ENCODE measurements at places on chromosomes 16 and 17. TPM values are rescaled to one million over a fixed set of nuclear protein-coding genes. Genes with fewer than 3 reads are reported as not detected.

The PYY gene
- not detected for total RNA-seq

The ZFPM1 gene
- 8.4 TPM for total RNA-seq

The MEOX1 gene
- 1.5 TPM for total RNA-seq

The DOC2A gene
- total RNA-seq, result 2.6 TPM

The AIPL1 gene
- total RNA-seq, result not detected

The WSCD1 gene
- 7.7 TPM for total RNA-seq

The DHRS7C gene
- total RNA-seq, result not detected

DNA sequence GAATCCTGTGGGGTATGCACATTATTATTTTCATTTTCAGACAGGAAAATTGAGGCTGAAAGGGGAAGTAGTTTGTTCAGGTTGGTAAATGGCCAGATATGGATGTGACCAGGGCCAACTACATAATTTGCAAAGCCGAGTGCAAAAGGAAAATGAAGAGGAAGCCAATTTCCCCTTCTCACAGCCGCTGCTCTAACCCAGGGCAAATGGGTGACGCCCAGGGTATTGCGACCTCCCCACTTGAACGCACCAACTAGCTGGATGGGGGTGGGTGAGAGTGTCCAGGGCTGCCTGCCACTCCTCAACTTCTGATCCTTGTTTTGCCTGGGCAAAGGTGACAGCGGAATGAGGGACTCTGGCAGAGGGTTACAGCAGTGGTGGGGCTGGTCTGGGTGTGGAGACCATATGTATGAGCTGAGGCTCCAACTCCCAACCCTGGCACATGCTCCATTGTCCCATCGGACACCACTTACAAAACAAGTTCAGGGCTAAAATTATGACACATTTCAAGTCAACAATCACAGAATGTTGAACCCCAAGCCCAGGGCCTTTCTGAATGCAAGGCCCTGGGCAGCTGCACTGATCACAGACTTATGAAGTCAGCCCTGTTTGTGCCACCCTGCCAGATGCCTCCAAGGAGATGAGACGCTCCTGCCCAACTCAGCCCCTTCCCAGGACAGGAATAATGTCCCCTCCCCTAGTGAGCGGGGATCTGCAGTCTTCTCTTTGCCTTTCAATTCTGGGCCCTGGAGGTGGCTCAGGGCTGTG, 1.7 kb downstream of the ANKRD40CL start:
- no peak for DNase-seq

DNA sequence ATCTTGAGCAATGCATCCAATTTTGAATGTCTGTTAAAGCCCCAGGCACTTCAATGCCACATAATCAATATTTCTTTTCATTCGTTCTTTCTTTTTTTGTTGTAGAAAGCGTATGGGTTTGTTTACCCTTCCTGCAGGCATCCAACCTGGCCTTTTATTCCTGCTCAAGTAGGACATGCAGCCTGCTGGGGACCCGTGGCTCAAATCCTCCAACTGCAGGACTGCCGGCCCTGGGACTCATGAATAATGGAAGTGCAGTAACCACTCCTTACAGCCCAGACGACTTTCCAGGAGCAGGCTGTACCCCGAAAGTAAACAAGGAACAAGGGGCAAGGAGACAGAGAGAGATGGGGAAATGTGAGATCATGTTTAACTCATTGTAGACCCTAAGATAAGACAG, 126.4 kb downstream of the SALL1 start:
- no peak for DNase-seq

DNA sequence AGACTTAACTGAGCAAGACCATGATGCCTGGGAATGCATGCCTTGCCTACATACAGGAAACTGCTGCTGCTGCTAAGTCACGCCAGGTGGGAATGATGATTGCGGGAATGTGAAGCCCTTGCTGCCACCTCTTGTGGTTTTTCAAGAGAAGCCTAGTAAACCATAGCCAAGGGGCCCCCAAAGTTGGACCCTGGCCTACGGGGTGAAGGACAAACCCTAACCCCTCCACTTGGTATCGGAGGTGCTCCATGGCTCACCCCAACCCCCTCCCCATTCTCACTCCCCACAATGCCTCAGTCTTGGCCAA, 233.9 kb downstream of the ZNF423 start:
- no peak for DNase-seq

GRCh38 chr16:24769806-24770205, 40.4 kb downstream of the TNRC6A start:
- no peak for DNase-seq

GRCh38 chr16:81842564-81843242, 63.6 kb downstream of the PLCG2 start:
- DNase-seq, result no peak

GRCh38 chr17:6166492-6167179, 96.5 kb downstream of the WSCD1 start:
- DNase-seq, result no peak

DNA sequence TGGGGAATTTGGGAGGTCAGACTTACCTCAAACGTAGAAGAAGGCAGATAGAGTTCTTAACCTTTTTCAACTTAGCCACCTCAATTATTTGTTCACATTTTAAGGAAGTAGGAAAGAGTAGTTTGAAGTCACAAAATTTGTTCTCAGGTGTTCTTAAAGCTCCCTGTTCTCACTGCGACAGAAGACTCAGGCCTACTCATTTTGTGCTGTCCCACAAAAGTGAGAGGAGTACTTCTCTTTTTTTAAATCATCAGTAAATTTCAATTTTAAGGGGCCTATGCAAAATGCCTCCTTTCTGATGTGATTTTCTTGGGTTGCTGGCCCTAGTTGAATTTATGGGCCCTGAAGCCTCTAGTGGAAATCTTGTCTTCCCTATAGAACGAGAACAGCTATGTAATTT, 133.4 kb downstream of the MAP2K6 start:
- DNase-seq, result no peak

GRCh38 chr16:165539-166374, at the start of gene HBM:
HBM (plus strand) TSS chr16:165978; CDS start chr16:165998, 20 bp downstream.
- no peak for DNase-seq

GRCh38 chr16:55506708-55507107, 2.2 kb upstream of the LPCAT2 start:
- no peak for DNase-seq

DNA sequence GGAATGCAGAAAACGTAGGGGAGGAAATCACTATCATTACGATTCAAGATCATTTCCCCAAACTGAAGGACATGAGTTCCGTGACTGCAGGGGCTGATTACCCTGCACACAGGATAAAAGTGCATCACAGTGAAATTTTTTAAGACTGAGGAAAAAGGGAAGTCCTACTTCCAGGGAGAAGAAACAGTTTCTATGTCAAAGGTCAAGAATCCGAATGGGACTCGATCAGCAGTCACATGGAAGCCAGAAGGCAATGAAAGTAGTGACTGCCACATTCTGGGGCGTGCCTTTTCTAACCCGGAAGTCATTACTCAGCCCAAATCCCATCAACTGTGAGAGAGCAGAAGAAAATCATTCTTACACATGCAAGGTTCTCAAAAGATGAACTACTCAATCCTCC, 12.1 kb downstream of the ZZEF1 start:
- no peak for DNase-seq

- DNase-seq, result no peak
Measured at GRCh38 chr16:12126091-12126806, 149.7 kb downstream of the SNX29 start.

DNA sequence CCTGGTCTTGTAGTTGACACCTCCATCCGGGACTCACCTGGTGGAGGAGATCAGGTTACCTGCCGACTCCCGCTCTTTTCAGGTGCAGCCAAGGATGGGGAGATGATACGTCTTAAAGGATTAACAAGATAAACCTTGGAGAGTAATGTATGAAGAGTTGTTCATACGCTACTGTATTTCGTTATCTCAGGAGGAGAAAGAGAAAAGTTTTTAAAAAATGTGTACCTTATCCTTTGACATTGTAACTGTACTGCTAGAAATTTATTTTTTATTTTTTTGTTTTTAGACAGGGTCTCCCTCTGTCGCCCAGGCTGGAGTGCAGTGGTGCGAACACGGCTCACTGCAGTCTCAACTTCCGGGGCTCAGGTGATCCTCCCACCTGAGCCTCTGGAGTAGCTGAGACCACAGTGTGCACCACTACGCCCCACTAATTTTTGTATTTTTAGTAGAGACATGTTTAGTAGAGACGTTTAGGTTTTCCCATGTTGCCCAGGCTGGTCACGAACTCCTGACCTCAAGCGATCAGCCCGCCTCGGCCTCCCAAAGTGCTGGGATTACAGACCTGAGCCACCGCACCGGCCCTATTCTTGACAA, 764 bp upstream of the SMURF2 start:
- no peak for DNase-seq

DNA sequence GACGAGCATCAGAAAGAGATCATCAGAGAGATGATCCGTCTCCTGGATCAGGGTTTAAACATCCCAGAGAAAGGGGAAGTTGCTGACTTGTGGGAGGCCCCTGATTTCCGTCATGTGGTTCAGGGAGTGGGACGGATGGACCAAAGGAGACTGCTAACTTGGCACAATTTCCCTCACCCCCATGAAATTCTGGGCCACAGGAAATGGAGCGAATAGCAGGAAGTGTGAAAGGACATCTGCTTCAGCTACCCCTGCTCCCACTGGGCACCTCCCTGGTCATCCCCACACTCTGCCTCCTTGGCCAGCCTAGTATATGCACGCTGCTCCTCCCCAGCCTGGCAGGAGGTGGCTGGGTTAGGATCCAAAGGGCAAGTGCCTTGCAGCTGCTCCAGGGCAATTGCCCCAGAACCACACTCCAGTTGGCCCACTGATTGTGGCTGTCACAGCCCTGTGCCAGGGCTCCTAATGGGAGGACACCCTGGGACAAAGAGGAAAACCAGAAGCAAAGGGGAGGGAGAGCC, 1.3 kb downstream of the ARRB2 start:
- DNase-seq, result no peak

DNA sequence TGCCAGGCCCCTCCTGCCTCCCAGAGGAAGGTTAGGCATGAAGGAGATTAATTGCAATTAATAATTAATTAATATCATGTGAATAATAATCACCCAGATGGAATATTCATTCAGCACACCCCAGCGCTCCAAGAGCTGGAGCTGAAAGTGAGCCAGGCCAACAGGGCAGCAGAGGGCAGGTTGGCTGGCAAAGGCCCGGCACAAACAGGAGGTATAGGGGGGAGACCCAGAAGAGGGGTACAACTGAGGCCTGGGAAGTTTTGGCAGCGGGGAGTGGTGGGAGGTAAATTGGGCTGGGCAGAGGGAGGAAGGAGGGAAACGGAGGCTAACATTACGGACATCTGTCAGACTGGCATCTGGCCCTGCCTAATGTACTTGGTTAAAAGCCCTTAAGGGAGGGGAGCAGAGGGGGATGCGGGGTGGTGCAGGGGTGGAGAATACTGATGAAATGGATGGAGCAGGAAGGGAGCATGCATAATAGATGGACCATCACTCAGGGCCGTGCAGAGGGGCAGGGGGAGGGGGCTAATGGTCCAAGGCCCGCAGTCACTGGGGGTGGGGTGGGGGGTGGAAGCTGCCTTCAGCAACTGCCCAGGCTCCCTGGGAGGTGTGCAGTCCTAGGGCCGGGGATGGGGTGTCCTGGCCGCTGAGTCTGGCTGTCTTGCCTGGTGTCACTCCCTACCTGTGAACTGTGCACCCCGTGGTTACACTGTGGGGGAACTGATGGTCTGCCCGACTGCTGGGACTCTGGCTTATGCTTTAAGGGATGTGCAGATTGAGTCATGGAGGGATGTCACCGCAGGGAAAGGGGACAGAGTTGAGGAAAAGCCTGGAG, 1.9 kb downstream of the ADAM11 start:
- DNase-seq, result peak; percentile 51

DNA sequence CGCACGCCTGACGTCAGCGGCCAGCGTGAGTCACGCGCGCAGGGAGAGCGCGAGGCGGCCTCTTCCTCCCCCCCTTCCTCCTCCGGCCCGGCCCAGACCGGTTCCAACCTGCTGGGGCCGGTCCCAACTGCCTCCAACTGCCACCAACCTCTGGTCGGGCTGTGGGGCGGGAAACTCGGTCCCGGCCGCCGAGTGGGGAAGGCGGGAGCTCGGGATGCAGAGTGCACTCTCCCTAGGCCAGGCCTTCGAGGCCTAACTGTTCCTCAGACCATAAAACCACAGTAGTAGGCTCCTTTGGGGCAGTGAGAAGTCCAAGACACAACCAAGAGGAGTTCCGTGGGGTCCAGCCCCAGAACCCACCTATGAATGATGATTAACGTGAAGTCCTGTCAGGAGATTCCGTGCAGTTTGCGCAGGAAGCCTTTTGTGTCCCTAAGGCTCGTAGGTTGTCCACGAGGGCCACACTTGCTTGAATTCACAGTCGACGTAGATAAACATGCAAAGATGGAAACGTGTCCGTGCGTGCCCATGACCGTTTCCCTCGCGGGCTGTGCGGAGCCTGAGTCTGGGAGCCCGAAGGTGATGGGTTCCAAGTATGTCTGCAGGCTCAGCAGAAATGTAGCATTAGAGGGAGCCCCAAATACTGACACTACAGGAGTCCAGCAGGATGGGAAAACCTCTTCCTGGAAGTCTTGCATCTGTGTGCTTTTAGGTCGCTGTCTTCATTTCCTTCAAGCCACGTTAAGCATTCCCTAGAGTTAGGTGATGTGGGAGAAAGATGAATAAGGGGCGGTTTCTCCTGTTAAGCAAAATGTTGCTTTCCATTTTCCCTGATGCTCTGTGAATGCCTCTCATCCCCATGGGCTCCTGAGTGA, 647 bp downstream of the UNK start:
- DNase-seq, result peak; percentile 97

GRCh38 chr17:8121681-8122421, 2.1 kb downstream of the HES7 start:
- no peak for DNase-seq

DNA sequence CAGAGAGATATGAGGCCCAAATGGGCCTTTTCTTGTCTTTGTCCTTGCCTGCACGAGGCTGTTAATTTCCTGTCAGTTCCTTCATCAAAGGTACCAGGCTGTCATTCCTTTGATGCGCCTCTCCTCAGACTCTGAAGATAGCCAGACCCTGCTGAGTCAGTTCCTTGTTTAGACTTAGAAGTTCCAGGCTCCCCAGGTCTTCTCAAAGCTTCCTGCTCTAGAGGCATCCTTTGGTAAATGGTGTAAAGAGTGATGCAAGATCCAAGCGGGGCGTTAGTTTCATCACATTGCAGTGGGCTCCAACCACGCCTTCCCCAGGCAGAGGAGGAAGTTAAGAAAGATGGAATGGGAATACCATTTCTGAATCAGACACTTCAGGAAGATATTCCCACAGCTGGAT, 4.0 kb upstream of the CDH11 start:
- no peak for DNase-seq

DNA sequence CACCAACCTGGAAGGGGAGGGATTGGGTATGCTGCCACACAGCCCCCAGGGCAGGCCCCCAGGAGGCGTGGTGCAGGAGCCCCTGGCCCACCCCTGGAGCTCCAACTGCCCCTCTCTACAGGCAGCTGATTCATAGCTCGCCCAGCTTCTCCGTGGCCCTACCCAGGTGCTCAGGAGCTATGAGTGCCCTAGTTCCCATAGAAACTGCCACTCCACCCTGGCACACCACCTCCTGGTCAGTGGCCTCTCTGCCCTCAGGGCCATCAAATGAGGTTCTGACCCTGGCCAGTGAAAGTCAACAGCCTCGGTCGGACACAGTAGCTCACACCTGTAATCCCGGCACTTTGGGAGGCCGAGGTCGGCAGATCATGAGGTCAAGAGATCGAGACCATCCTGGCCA, 18.0 kb downstream of the CNGB1 start:
- peak; percentile 71 for DNase-seq
